Cortex of kidney (tissue), 1 donor: ENCODE measurements at places on chromosomes 6 and 20.

- no peak for DNase-seq
These were observed 141.9 kb upstream of the NEDD9 start for GRCh38 chr6:11374036-11375010.

DNA sequence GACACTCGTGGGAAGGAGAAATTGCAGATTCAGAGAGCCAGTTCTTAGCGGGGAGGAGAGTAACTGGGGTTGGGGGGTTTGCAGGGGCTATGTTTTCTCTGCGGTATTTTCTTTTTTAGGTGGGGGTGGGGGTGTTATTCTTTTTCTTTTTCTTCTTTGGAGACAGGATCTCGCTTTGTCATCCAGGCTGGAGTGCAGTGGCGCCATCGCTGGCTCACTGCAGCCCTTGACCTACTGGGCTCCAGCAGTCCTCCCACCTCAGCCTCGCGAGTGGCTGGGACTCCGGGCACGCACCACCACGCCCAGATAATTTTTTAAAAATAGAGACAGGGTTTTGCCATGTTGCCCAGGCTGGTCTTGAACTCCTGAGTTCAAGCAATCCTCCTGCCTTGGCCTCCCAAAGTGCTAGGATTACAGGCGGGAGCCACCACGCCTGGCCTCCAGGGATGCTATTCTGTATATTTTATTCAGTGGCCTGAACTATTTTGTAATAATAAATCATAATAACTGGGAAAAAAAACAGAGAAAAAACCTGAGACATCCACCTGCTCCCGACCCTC is 57.3 kb downstream of the UBE2V1 start:
- DNase-seq = no peak

GRCh38 chr6:89987830-89988229 is 93.6 kb downstream of the GJA10 start:
- DNase-seq = no peak

DNA sequence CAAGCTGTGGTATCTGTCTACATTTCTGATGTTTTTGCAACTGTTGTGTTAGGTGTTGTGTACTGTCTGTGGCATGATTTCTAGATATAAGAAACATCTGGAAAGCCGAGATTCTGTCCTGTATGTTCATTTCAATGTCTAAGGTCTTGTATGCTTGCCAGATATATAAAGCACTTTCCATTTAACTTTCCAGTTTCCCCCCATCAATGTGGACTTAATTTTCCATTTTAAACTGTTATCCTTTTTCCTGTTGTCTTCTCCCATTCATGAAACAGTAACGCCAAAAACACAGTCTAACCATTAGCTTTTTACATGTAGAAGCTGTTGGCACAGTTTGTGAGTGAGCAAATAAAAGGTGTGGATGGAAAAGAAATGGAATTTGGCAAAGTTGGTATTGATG is 181.6 kb downstream of the FARS2 start:
- no peak for DNase-seq

GRCh38 chr20:41862476-41862875 is 244.3 kb upstream of the CHD6 start:
- DNase-seq = no peak

DNA sequence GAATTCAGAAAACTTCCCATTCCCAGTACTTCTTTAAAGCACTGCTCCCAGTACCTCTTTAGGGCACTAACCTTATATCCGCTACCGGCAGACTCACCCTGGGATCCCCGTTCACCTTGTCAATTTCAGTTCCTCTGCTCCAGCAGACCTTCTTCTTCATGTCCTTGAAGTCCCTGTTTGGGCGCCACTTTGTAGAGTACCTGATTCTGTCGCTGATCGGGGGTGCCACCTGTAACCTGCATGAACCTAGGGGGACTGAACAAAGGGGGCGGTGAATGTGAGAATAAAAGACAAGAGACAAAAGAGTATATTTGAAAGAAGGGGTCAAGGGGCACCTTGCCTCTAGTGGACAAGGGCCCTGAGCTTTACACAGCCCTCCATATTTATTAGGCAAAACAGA is 4.9 kb upstream of the GINS1 start:
- DNase-seq = no peak

- no peak for DNase-seq
These were observed 250.9 kb downstream of the UTRN start for GRCh38 chr6:144536079-144536478.

- DNase-seq = no peak
These were observed 31.8 kb upstream of the STX16 start for GRCh38 chr20:58619077-58619863.

GRCh38 chr6:161630674-161631073 is 356.8 kb upstream of the AGPAT4 start:
- no peak for DNase-seq

- DNase-seq = no peak
These were observed 58.0 kb downstream of the SULF2 start for GRCh38 chr20:47727170-47727880.

DNA sequence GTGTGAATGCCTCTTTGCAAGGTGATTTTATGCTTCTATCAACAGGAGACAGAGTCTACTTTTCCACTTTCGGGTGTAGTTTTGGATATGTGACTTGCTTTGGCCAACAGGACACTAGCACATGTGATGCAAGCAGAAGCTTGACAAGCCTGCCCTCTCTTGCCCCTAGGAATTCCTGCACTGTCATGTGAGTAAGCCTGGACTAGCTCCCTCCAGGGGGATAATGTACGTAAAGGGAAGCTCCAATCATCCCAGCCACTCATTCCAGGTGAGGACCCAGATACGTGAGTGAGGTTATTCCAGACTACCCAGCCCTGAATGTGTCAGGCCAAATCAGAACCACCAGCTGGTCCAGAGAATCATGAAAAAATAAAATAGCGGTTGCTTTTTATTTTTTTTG is 33.3 kb downstream of the BEND3 start:
- DNase-seq = no peak

GRCh38 chr6:80338201-80338836 is 231.8 kb downstream of the BCKDHB start:
- no peak for DNase-seq

DNA sequence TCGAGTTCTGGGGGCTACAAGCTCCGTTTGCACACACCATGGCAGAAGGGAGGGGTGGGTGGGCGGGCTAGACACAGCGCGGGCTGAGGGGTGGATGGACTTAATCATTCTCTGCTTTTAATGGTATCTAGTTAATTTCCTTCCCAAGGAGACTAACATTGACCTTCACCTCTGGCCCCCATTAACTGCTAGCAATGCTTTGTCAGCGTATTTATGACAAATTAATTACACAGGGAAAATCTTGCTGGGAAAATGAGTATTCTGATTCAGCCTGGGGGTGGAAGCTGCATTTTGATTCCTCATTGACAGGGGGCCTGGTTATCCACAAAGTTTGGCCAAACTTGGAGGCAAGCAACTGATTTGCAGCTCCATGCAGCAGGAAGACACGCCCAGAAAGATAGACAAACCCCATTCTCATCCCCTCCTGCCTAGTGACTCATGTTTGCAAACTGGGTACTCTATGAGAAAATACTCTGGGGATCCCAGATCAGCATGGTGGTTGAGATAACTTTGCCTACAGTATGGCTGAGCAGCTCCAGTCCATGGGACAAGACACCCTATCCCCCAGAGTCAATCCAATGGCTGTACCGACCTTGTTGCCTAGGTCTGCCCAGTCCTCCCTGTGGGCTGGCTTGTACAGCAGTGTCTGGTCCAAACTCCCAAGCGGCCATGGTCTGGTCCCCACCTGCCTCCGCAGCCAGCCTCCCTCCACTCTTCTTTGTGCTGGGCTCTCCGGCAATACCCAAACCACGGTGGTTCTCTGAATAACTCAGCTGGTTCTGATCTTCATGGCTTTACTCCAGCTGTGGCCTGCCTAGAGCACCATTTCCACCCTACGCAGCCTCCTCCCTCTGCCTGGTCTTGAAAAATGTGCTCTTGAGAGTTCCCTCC is 19.7 kb downstream of the ZBP1 start:
- no peak for DNase-seq

- DNase-seq = no peak
These were observed 152.3 kb upstream of the CDH4 start for GRCh38 chr20:61099806-61100205.

GRCh38 chr6:158414851-158415262 is 102.6 kb downstream of the TULP4 start:
- DNase-seq = no peak

DNA sequence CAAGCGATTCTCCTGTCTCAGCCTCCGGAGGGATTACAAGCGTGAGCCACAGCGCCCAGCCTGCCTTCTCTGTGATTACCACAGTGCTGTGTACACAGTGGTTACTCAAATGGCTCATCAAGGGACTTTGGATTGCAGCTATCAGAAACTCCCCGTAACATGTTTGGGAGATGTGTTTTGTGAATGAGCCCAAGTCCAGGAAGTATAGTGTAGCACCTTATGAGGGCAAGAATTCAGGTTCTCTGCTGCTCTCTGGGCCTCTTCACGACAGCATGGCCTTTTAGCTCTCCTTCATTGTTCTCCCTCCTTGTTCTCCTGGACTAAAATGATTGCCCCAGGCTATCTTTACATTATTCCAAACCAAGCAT is 34.1 kb upstream of the RPL7L1 start:
- no peak for DNase-seq

- no peak for DNase-seq
These were observed 158.4 kb downstream of the IBTK start for GRCh38 chr6:82088978-82089771.

GRCh38 chr6:138162111-138162954 is 594 bp downstream of the ARFGEF3 start:
- DNase-seq = no peak

DNA sequence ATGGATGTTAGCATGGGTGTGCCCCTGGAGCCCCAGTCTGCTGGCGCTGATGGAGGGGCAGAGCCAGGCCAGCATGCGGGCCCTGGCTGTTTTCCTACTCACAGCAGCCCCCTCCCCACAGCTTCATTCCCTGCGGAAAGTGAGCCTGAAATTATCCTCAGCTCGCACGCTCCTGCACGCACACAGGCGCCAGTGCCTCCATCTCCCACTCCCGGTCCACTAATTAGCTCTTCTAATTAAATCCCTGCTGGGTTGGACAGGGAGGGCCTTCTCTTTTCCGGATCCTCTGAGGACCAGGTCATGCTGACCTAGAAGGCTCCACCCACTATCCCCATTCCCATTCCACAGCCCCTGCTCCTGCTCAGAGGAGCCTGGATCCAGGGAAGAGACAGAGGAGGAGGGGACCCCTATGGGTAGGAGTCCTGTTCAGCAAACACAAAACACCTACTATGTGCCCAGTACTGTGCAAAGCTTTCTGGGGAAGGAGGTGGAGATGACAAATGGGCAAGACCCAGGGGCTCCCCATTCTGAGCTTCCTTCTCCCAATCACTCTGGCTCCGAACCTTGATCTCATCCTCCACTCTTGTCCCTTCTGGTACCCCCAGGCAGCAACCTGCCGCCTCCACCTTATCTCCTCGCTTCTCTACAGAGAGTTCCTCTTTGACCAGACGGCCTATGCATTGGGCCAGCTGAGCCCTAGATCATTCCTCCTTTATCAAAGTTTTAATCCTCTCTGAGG is 70.2 kb upstream of the CCDC167 start:
- DNase-seq = no peak

GRCh38 chr6:114249522-114249921 is 93.3 kb downstream of the HS3ST5 start:
- DNase-seq = no peak

- no peak for DNase-seq
These were observed 1.9 kb downstream of the EBF4 start for GRCh38 chr20:2694519-2694918.

DNA sequence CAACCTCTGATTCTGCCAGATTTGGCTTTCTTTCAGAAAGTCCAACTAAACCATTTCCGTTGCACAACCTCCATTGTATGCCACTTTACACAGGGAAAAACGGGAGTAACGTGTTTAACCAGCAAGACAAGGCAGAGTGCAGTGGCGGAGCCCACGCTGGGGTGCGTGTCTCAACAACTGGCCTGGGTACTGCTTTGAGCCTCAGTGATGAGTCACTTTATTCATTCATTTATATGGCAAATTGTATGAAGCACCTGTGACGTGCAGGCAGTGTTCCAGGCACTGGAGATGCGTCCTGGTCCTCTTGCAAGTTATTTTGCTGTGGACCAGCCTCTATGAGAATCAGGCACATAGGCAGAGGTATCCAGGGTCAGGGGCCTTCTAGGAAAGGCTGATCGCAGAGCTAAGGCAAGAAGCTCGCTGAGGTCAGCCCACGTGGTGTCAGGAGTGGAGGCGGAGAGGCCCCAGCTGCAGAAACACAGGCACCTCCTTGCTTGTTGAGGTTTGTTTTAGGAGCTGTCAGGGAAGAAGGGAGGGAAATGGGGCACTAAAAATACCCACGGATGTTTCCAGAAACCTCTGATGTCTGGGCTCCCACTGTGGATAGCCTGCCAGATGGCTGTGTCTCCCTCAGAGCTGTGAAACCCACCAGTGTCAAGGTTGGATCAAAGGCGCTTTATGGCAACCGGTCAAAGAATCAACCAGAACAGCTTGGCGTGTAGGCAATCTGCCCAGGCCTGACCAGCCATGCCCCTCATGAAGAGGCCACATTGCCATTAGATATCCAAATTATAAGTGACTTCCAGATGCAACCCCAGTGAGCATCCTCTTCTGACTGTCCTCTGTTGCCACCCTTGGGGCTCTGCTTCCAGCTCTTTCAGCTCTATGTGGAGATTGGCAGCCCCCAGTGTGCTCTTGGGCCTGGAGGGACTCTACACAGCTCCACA is 157.2 kb downstream of the CD83 start:
- DNase-seq = no peak
